ENCODE measurements at places on chromosomes 3 and 15.

GRCh38 chr3:176650478-176650877 lies 546.8 kb downstream of the TBL1XR1 start:
- DNase-seq, result no peak

GRCh38 chr3:143901105-143901504 lies 52.8 kb upstream of the SLC9A9 start:
- no peak for DNase-seq

GRCh38 chr15:43316016-43316970 lies 14.1 kb downstream of the LCMT2 start:
- no peak for DNase-seq

DNA sequence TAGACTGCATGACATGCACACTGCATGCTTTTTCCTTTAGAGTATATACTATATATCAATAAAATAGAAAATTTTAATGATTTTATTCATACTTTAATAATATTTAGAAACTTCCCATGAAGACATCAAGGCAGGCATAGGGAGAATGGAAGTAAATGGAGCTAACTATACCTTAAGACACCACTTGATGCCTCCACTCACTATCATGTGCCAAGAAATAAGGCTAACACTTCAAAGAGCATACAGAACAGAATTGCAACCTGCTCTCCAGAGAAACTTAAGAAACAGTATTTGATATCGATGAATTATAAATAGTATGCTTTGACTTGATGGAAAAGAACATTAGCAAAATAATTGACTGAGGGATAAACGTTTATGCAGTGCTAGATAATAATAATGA lies 192.6 kb upstream of the MBNL1 start:
- DNase-seq, result no peak

DNA sequence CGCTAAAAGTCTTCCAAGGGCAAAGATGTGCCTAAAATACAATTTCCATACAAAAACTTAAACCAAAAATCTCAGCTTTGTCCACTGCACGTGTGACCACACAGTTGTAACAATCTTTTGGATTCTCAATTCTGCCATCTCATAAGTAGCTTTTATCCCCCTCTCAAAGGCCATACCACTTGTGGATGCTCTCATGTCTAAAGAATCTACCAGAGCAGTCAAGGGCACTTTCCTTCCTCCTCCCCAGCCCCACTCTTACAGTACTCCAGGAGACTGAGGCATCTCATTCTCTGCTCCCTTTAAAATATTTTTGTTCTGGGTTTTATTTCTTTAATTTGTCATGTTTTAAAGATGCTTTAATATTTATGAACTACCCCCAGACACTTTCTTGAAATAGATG lies 102.3 kb upstream of the PFN2 start:
- DNase-seq, result no peak

GRCh38 chr3:111861391-111861790 lies 2.3 kb downstream of the PHLDB2 start:
- DNase-seq, result no peak

DNA sequence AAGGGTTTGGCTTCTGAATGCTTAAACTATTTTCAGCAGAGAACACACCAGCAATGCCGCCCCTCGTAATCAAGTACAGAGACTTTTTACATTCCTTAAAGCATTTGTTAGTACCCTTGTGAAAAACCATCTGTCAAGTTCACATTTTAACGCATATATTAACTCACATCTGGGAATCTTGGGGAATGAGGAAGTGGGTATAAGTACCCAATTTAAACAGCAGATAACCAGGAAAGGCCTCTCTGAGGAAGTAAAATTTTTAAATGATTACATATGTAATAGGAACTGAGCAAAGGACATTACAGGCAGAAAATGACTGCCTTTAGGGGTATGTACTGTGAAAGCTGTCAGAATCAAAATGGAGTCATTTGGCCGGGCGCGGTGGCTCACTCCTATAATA lies 12.8 kb upstream of the CFAP44 start:
- DNase-seq, result no peak
